Renal pelvis (tissue), 12 donors: ENCODE measurements at places on chromosomes 7 and 10.

DNA sequence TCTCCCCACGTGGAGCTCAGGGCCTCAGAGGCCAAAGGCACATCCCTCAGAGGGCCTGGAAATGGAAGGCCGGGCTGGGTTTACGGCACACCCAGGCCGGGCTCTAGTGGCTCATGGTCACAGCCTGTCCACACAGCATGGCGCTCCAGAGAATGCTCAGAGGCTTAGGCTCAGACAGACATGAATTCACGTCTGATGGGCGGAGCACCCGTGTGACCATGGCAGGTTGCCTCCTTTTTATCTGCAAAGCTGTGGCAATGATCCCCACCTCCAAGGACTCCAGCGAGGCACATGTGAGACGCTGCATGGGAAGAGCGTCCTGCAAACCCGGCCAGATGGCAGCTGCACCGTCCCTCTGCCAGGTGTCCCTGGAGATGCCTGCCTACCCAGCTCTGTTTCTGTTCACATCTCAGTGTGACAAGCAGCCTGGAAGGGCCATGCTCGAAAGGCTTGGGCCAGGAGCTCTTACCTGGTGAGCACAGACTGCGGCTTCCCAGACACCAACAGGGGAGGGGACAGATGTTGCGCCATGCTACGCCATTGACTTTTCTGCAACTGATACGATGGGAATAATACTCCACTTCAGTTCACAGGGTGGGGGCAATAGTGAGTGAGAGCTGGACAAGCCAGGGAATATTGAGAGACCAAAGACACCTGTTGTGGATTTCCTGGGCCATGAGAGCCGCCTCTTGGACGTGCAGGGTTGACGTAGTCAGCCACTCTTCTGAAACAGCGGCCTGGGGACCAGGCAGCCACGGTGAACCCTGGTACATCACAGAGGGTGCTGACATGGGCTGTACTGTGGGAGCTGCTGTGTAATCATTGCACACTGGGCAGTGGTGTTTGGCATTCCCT is 34.4 kb upstream of the FAM20C start:
- DNase-seq: no peak

GRCh38 chr10:128897401-128898129 is 569.5 kb upstream of the MGMT start:
- no peak for DNase-seq

DNA sequence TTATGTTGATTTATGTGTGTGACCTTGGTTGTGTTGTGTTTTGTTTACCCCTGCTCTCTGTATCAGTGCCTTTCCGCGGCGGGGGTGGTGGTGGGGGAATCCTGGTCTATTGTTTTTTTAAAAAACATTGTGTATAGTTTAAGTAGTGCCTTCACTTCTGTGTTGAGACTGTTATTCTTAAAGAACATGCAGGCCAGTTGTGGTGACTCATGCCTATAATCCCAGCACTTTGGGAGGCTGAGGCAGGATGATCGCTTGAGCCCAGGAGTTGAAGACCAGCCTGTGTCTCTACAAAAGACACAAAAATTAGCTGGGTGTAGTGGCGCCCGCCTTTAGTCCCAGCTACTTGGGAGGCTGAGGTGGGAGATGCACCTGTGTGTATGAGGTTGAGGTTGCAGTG is 429.0 kb upstream of the LRGUK start:
- DNase-seq: no peak

GRCh38 chr7:146514304-146514703 is 397.7 kb downstream of the CNTNAP2 start:
- DNase-seq: no peak

DNA sequence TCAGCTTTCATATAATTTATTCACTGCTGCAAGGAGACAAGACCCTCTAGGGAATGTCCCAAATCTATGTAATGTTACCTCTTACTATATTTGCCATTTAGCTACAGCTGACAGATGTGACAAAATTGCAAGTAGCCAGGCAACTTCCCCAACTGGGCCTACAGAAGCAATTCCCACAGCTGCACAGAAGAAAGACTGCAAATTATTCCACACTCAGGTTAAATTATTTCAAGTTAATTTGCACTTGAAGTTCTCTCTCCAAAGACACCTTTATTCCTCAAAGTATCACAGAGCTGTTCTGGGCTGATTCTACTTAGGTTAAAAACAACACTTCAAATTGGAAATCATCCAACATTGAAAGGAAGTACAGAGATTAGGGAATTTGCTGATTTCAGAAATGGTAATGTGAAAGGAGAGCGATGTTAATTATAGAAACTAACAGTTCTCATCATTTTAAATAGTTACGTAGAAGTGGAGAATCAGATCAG is 133.6 kb downstream of the THSD7A start:
- DNase-seq: no peak

DNA sequence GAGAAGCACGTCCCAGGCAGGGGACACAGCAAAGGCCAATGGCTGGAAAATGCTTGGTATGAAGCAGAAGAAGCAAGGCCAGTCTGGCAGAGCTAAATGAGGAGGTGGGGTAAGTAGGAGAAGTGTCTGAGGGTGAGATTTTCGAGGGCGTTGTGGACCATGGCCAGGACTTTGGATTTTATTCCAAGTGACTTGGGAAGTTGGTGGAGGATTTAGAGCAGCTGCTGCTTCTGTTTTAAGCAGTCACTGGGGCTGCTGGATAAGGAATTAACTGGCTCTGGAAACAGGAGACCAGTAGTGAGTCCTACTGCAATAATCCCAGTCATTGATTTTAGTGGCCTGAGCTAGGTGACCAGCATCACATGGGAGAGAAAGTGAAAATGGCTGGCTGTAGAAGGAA is 67.6 kb upstream of the GSDME start:
- DNase-seq: no peak
